ENCODE measurements at places on chromosomes 7 and 10. TPM values are rescaled to one million over a fixed set of nuclear protein-coding genes. Genes with fewer than 3 reads are reported as not detected.
A peak's percentile ranks its signal among the peaks of the same experiment; 100 is the strongest.

The GPNMB gene
- total RNA-seq = 33.1 TPM

The SRRM3 gene
- 1.1 TPM for total RNA-seq

The CDK1 gene
- 148 TPM for total RNA-seq

The CTTNBP2 gene
- not detected for total RNA-seq

The SPDYE16 gene
- not detected for total RNA-seq

The CHCHD1 gene
- 54.0 TPM for total RNA-seq

The MYH16 gene
- 0.09 TPM for total RNA-seq

The ATOH7 gene
- total RNA-seq = not detected

The PAX4 gene
- not detected for total RNA-seq

The AGR2 gene
- total RNA-seq = 3.5 TPM

The DLX6 gene
- 0.54 TPM for total RNA-seq

GRCh38 chr10:112766636-112767035 is 183.4 kb upstream of the TCF7L2 start:
- DNase-seq = no peak

DNA sequence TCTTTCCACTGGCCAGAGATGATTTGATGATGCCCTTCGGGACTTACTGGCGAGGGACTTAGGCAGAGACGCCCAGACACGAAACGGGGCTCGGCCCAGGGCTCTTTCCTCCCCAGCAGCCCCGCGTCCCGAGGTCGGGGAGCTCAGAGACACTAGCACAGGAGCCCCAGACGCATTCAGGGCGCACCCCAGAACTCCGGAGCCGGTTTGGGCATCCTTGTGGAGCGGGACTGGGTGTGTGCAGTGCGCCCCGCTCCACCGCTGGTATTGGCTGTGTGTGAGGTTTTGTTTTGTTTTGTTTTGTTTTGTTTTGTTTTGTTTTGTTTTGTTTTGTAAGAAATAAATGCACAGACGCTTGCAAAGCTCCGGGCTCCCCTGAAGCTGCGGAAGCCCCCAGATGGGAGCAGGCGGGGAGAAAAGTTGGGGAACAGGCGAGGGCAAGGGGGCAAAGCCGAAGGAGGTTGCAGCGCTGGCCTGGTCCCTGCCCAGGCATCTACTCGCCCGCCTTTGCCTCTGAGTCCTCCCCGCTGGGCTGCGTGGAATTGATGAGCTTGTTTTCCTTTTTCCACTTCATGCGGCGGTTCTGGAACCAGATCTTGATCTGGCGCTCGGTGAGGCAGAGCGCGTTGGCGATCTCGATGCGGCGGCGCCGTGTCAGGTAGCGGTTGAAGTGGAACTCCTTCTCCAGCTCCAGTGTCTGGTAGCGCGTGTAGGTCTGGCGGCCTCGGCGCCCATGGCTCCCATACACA is 1.9 kb upstream of the HOXA5 start:
- no peak for DNase-seq

DNA sequence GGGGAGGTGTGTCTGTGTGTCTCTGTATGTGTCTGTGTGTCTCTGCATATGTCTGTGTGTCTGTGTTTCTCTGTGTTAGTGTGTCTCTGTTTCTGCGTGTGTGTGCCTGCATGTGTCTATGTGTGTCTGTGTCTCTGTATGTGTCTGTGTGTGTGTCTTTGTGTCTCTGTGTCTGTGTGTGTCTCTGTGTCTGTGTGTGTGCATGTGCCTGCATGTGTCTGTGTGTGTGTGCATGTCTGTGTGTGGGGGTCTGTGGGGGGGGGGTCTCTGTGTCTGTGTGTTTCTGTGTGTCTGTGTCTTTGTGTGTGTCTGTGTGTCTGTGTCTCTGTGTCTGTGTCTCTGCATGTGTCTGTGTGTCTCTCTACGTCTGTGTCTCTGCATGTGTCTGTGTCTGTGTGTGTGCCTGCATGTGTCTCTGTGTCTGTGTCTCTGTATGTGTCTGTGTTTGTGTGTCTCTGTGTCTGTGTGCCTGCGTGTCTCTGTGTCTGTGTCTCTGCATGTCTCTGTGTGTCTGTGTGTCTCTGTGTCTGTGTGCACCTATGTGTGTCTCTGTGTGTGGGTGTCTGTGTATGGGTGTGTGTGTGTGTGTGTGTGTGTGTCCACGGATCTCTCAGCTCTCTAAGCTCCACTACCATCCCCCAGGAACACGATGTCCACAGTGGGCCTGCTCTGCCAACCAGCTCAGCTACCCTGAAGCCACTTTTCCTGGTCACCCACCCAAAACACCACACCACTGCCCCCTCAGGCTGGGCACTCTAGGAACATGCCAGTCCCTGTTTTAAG is 41.7 kb downstream of the RASGEF1A start:
- no peak for DNase-seq

- no peak for DNase-seq
Measured at GRCh38 chr7:157597562-157597961, 260.8 kb downstream of the DNAJB6 start.

DNA sequence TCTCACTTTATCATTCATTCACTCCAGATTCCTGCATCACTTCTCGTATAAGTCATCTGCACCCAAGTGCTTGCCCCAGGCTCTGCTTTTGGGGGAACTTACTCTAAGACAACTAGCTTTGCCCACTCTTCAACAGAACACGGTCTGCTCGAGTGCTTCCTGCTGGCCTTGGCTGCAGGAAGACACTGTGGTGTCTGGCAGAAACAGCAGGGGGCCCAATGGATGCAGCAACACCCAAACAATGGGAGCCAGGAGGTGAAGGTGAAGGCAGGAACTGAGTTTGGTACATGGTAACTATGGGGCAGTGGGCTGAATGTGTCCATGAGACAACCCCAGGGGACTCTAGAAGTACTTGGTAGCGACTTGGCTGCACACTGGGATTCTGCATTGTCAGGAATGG is 344.0 kb downstream of the REEP3 start:
- no peak for DNase-seq

- DNase-seq = no peak
Measured at GRCh38 chr10:131831561-131831960, 69.2 kb upstream of the PPP2R2D start.

DNA sequence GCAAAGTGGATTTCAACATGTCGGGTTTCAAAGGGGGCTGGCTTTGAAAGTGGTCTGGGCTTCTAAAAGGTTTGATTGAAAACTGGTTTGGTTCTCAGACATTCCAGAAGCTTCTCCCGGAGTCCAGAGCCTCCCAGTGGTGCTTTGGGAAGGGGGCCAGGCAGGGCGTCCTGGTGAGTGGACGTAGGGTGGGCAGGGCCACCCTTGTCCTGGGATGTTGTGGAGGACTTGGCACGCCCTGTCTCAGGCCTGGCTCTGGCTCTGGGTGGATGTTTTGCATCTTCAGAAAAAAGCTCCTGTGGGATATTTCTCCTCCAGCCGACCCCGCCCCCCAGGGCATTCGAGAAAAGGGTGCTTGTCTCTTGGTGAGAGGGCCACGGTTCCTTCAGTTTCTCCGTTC is 31.2 kb downstream of the GRIFIN start:
- DNase-seq = no peak

DNA sequence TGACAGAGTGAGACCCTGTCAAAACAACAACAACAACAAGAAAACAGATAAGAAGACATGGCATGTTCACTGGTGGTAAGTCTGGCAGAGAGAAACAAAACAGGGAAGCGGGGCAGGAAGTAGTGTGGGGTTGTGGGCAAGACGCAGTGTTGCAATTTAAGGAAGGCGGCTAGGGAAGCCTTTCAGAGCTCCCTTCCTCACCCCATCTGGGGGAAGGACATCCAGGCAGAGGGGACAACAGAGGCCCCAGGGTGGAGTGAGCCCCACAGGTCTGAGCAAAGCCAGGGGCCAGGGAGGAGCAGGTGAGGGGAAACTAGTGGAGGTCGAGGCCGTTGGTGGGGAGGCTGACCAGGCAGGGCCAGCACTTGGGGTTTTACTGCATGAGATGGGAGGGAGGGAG is 16.8 kb downstream of the LAT2 start:
- DNase-seq = no peak

GRCh38 chr10:109327266-109327665 is 596.0 kb downstream of the XPNPEP1 start:
- no peak for DNase-seq

DNA sequence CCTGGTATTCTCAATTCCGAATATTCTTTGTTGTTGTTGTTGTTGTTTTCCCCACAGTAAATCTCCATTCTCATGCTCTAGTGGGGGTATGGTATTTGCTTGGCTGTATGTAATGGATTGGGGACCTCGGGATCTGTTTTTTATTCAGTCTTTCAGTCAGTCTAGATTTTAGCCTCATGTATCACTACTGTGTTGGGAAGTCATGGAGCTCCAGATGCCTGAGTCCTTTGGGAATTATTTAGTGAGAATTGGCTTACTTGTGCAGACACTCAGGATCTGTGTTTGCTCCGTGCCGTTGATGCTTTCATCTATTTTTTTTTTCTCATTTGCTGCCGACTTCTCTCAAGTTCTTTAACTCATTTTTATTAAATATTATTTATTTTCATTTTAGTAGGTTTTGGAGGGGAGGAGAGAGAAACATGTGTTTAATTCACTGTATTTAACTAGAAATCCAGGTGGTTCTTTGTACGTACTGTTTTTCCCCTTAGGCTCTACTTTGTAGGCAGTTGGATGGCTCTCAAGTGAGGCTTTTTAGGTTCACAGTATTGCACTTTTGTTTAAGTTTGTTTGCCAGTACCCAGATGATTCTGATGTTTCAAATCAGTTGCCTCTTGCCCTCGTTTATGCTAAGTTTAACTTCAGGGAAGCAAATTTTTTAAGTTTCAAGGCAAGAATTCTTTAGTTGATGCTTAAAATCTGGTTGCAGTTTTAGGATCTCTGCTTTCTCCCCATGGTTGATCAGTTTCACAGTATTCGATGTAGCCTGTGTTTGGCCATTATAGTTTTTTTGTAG is 36.9 kb downstream of the ZNRF2 start:
- DNase-seq = no peak

GRCh38 chr7:842431-843031 is 10.3 kb downstream of the SUN1 start:
- DNase-seq = no peak

DNA sequence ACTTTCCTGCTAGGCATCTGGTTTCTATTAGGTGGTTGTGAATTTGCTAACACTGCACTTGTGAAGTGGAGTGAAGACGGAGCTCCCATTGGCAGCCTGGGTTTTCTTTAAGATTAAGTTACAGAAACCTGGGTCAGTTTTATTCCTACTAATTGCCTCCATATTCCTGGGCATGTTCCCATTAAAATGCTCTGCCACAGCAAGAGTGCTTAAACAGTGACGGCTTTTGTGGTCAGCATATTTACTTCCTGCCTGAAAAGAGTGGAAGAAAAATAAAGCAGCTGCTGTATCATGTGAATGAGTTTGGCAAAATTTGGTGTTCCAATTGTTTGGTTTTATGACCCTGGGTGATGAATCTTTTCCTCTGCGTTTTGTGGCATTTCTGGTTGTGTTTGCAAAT is 96.9 kb upstream of the PLXDC2 start:
- DNase-seq = no peak

DNA sequence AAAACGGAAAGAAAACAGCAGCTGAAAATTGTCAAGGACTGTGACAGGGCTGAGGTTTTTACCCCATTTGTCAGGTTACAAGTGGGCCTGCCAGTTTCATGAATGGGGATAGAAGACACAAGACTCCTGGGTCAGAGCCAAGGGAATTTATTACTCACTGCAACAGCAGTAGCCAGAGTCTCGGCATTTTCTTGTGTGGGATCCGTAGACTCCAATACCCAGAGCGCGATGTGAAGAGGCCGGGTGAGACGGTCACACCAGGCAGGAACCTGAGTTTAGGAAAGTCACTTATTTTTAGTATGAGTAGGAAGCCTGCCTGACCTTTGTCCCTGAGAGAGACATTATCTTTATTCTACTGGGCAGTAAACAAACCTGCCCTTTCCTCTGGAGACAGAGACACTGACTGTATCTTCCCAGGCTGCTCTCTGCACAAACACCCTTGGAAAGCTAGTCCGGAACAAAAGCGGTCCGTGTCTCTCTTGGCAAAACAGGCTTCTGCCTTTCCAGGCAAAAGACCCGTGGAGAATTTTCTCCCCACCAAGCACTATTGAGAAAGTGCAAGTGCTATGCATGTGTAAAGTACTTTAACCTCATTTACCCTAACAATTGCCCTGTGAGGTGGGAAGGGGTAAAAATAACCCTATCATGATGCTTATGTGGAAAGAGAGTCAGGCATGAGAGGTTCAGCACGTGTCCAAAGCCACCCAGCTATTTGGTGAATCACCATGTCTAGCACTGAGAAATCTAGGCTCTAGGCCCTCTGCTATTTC is 58.4 kb downstream of the JCAD start:
- peak; percentile 73 for DNase-seq

DNA sequence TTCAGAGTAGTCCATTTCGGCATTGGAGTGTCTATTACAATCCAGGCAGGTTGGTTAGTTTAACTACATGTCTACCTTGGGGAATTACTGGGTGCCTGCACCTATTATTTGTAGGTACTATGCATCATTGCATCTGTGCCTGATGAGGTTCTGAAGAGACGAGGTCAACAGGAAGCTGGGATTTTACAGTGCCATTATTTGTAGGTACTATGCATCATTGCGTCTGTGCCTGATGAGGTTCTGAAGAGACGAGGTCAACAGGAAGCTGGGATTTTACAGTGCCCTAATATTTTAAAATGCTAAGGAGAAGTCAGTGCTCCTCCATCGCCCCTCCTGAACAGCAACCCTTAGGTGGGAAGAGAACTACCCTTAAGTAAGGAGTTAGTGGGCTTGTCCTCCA is 41.7 kb downstream of the NPY start:
- no peak for DNase-seq

DNA sequence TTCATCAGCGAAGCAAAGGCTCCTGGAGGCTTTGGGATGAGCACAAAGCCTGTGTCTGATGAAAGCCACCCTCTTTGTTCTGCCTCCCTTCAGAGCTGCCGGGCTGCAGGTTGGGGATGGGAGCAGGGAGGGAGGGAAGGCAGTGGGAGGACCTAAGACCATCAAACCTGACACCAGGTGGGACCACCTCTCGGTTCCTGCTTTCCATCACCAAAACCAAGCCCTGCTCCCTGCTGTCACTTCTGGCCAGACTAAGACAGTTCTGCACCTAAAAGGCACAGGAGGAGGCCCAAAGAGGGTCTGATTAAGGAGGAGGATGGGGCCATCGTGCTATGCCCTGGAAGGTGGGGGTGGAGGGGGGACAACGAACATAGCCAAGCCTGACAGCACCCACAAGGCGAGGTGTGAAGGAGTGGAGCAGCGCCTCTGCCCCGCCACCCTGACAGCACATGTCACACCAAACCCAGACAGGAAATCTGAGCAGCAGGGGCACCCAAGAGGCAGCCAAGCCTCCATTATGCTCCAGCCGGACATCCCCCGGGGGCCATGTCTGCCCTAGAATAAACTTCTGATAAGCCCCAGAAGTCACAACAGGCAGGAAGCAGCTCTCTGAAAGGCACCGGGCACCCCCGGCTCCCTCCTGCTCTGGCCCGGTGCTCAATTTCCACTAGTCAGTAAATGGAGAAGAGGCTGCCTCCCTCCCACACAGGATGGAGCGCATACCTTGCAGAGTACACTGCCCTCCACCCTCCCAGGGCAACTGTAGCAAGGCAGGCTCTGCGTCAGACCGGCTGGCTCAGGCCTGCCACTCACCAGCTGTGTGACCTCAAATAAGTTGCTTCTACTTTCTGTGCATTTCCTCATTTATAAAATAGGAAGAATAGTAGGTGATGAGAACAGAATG is 48.9 kb downstream of the DLG5 start:
- DNase-seq = no peak

- no peak for DNase-seq
Measured at GRCh38 chr10:126997801-126998590, 92.8 kb downstream of the DOCK1 start.

GRCh38 chr10:95247200-95247880 is 43.5 kb downstream of the PDLIM1 start:
- DNase-seq = no peak

All from Caki2 (cell line).